Vein endothelial cell (primary cell): ENCODE measurements at places on chromosomes 2 and 18. TPM values are rescaled to one million over a fixed set of nuclear protein-coding genes. Genes with fewer than 3 reads are reported as not detected.

The ANKRD62 gene
- not detected in 2 replicates for total RNA-seq

The YWHAQ gene
- total RNA-seq = 297 and 494 TPM in 2 replicates

The C2orf66 gene
- total RNA-seq = under 0.01 and 0.38 TPM in 2 replicates

The TBR1 gene
- total RNA-seq = under 0.01 and 0.10 TPM in 2 replicates

The RBKS gene
- total RNA-seq = 0.33 and 0.86 TPM in 2 replicates

The DYSF gene
- 148 and 182 TPM in 2 replicates for total RNA-seq

The TMEM37 gene
- total RNA-seq = 0.19 and 0.33 TPM in 2 replicates

The SKOR2 gene
- not detected in 2 replicates for total RNA-seq

The XIRP2 gene
- total RNA-seq = 0.33 and 1.2 TPM in 2 replicates

The EMX1 gene
- total RNA-seq = not detected in 2 replicates

The DSEL gene
- total RNA-seq = 25.1 and 26.8 TPM in 2 replicates

The TUBA3D gene
- total RNA-seq = not detected in 2 replicates

The SERPINB11 gene
- not detected in 2 replicates for total RNA-seq

The CPS1 gene
- total RNA-seq = 4.3 and 4.9 TPM in 2 replicates

The ASIC4 gene
- not detected in 2 replicates for total RNA-seq

The DNER gene
- total RNA-seq = 0.33 and 0.67 TPM in 2 replicates

The GULP1 gene
- 22.2 and 26.4 TPM in 2 replicates for total RNA-seq

The SP5 gene
- under 0.01 TPM in 1 of 2 replicates, not detected in the other for total RNA-seq

The PCARE gene
- not detected in 2 replicates for total RNA-seq

The CAPN14 gene
- 0.10 TPM in 1 of 2 replicates, not detected in the other for total RNA-seq

The ITGAV gene
- total RNA-seq = 284 and 439 TPM in 2 replicates
